Stimulated activated CD8-positive, alpha-beta memory T cell treated with anti-CD3 and anti-CD28 coated beads, Interleukin-4, amount 100 ng/mL, for 4 hours (primary cell): ENCODE measurements at places on chromosomes 4 and X.

GRCh38 chrX:3450881-3451570 is 104.6 kb upstream of the MXRA5 start:
- DNase-seq: no peak

- no peak for DNase-seq
These were observed 14.1 kb downstream of the COX18 start for GRCh38 chr4:73055241-73055897.

DNA sequence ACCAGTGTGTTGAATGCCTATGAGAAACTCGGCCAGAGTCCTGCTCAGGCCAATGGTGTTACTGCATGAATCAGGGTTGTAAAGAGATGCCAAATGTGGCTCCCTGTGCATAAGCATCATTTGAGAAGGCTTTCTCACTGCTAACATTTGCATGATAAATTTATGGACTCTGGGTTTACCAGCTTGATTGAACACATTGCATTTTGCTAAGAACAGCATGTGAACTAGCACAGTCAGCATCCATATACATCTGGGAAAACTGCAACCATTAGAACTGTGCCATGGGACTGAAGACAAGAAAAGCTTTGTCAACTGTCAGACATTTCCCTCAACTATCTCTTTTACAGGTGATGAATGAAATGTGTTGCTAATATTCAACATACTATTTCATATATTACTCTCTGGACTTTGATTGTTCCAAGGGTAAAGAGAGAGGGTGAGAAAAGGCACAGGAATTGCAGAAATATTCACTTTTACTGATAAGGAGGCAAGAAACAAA is 1427.4 kb upstream of the ADGRL3 start:
- no peak for DNase-seq

DNA sequence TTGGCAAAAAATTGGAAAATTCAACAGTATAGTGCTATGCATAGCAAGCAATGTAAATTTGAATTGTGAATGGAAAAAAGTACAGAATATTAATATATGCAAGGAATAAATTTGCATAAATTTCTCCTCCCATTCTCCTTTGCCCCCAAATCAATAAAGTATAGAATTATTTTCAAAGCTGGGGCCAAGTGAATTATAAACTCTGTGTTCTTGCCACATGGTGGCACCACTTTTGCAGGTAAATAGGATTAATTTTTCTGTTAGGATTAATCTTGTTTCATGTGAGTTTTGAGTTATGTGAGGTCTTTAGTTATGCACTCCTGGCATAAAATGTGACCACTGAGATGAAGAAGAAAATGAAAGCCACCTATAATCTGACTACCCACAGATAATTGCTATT is 19.9 kb downstream of the COPS4 start:
- DNase-seq: no peak

GRCh38 chrX:126485409-126485808 is 67.2 kb downstream of the DCAF12L1 start:
- no peak for DNase-seq

- DNase-seq: no peak
These were observed 198.2 kb upstream of the LDB2 start for GRCh38 chr4:17096692-17097091.

DNA sequence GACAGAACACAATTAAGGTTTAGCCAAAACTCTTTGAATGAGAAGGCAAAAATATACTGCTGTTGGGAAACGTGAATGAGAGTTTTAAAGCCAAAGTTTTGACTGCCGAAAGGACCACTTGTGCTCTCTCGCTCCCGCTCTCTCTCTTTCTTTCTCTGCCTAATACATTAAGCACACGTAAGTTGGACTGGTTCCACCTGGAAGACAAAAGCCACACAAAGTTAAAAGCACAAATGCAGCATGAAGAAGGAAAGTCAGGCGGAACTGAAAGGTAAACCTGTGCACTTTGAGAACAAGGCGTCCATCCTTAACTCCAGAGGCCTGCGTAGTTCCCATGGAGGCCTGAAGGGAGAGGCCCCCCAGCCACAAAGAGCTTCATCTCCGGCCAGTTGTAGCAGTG is 1.9 kb downstream of the DCAF12L2 start:
- DNase-seq: no peak

- DNase-seq: no peak
These were observed 164.1 kb upstream of the STS start for GRCh38 chrX:6983207-6983955.

DNA sequence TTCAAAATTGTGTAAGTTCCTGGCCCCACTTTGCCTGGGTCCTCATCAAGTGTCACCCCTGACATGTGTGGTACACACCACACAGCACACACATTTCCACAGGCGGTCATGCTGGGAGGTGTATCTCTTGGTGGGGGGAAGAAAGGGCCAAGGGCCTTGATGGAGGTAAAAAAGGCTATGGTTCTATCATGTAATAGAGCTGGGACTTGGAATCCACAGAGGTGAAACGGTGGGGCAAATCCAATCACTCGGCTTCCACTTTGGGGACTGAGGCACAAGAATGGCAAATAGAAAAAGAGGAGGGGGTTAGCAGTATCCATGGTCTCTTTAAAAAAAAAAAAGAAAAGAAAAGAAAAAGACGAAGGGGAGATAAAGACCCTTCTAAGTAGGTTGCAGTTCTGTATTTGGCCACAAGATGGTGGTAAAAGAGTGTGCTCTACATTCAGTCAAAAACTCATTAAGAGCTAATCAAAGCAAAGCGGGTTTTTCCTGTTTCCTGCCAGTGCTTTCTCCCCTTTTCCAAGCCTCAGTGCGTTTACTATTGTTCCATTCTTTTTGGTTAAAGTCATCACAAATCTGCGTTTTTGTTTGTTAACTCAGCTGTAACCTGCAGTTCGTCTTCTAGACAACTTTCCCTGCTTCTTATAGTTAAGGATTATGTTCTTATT is 37.0 kb upstream of the ATP6AP2 start:
- DNase-seq: no peak

GRCh38 chr4:43853565-43854264 is 594.9 kb downstream of the KCTD8 start:
- no peak for DNase-seq

- no peak for DNase-seq
These were observed 88.3 kb downstream of the CLCN4 start for GRCh38 chrX:10244915-10245622.

DNA sequence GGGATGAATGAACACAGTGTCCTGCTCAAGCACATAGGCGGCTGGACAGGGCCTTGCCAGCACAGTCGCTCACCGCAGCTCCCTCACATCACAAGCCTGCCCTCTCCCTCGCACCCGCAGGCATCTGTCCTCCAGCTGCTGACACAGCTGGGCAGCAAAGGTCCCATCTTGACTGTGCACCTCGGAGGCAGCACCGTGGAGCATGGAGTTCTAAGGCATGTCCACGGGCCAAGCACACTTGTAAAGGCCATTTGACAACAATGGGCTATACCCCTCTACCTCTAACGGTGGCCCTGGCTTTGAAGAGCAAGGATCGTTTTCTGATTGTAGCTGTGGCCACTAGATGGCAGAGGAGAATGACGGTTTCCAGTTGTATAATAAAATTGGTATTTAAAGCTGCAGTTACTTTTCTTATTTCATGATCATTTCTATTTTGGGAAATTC is 53.8 kb downstream of the APLN start:
- no peak for DNase-seq

DNA sequence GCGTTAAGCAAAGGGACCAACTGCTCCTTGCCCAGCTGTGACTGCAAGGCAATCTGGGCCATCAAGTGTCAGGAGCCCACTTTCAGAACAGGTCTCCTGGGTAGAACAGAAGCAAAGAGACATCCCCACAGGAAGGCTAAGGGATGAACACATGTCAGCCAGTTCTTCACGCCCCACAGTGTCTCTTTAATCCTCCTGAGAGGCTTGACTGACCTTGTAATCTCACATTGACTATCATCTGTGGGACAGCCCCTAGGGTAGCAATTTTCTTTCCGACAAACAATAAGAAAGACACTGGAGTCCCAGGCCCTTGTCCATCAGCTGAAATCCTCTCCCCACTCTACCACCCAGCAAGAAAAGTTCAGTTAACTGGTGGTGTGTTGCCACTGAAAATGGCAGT is 1.0 kb downstream of the CHRDL1 start:
- DNase-seq: no peak

DNA sequence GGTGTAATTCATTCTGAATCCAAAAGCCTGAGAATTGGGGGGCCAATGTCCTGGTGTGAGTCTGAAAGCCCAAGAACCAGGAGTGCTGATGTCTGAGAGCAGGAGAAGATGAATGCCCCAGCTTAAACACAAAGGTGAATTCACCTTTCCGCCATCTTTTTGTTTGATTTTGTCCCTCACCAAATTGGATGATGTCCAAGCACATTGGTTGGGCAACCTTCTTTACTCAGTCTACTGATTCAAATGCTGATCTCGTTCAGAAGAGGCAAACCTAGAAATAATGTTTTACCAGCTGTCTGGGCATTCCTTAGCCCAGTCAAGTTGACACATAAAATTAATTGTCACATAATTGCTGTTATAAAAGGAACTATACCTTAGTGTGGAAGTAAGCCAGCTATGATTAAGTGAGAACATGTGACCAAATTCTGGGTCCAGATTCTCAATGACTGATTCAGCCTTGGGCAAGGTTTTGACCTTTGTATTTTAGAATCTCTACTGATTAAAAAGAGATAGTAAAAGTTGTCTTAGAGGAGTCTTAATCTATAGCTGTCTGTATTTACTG is 34.5 kb upstream of the SLC4A4 start:
- DNase-seq: no peak

GRCh38 chr4:66930206-66930605 is 615.1 kb downstream of the CENPC start:
- DNase-seq: no peak

- DNase-seq: peak; percentile 35
These were observed 40.6 kb downstream of the HADH start for GRCh38 chr4:108030332-108030731.

DNA sequence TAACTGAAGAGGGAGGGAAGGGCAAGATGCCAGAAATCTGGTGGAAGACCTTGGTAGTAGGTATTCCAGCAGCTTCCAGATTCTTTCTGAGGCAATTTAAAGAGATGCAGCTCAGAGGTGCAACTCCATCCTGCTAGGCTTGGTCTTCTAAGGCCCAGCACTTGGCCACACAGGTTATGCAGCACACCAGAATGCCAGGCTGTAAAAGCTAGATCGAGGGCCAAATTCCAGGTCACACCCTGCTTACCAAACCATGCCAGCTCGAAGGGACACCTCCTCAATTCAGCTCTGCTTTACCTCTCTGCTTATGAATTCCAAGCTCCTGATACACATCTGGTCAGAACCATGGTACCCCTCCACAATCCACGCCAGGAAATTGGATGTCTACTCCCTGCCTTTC is 19.8 kb upstream of the ATXN3L start:
- DNase-seq: no peak

DNA sequence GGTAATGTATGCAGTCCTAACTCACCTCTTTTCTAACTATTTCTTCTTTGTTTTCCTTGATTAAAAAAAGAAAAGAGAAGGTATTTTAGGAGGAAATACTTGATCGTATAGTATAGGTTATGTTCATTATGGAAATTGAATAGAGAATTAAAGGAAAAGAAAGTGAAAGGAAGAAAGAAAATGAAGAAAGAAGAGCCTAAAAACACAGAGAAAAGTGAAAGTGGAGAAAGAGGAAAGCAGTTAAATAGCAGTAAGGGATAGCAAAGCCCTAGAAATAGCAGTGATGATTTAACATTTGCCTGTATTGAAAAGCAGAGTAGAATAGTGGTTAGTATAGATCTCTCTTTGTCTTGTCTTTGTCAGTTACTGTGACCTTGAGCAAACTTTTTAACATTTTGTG is 37.0 kb downstream of the MRPL1 start:
- DNase-seq: no peak

DNA sequence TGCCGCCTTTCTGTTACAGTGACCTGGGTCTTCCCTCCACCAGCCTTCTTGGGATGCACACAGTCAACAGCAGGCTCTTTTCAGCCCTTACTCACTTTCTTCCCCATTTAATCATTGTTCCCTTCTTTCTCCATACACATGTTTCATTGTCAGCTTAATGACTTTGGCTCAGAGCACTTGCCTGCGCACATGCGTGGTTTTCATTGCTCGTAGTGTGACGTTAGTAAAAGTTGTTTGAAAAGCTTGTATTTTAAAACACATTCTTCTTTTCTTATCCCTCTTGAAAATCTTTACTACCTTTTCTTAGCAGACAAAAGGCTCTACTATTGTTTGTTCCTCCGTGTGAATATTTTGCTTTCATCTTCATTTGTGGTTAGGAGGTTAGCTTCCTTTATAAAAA is 19.7 kb upstream of the SCOC start:
- DNase-seq: no peak

DNA sequence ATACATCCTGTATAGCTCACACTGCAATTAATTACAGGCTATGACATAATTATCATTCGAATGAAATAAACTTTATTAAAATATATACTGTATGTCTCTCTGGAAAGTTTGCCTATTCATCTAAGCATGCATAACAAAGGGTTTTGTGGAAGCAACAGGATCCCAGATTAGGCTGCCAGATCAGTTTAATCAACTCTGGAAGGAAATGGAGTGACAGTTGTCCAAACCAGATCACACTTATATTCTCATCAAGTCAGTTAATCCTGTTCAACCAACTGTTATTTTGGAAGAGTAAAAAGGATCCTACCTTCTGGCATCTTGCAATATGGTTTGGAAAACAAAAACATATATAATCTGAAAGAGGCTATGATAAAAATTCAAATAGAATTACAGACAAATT is 312.2 kb downstream of the FAT4 start:
- no peak for DNase-seq

- no peak for DNase-seq
These were observed 1028.4 kb upstream of the INTU start for GRCh38 chr4:126604268-126604867.

DNA sequence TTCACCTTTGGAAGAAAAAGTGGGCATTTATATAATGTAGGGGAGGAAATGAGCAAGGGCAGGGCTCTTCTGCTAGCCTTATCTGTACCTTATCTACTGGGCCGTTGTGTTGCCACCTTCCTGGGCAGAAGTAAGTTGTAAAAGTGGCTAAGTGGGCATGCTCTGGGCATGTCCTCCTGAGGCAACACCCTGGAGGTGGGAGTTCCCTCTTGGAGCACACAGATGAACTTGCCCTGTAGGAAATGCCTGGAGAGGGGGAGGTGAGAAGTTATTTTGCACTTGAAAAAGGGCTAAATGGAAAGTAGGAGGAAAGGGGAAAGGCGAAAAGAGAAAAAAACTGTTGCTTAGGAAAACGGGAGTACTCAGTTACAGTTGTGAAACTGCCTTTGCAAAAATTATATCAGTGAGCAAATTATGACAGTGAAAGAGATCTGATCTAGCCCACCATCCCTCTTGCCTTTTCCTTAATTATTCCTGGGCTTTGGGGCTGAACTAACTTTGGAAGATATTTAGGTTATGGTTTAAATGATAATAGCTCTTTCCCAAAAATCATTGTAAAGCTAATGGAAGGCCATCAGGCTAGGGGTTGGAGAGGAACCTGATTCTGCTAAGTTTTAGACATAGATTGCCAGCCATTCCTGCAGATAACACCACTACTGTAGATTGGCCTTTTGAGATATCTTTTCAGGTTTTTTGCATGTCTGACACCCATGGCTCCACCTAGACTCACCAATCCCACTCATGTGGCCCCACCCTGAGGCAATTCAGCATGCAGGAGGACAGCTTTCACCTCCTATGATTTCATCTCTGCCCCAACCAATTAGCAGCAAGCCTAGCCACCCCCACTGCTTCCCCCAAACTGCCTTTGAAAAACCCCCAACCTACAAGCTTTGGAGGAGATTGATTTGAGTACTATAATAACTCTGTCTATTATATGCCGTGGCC is 20.5 kb upstream of the ZNF81 start:
- DNase-seq: no peak
